ENCODE measurements at places on chromosomes 6 and 20. TPM values are rescaled to one million over a fixed set of nuclear protein-coding genes. Genes with fewer than 3 reads are reported as not detected.

GRCh38 chr20:43971267-43971666, 56.6 kb downstream of the TOX2 start:
- no peak for DNase-seq
- 0 out of 2 replicates have a peak, but pooled peaks cover 9% of the 10 kb centered on the region for H3K4me1 ChIP-seq
- no peaks in the 10 kb centered on the region for H3K36me3 ChIP-seq
- no peak overlapping the region for H3K4me3 ChIP-seq
- H3K27me3 ChIP-seq, result no peaks in the 10 kb centered on the region

Gene MUC22
- total RNA-seq, result not detected

DNA sequence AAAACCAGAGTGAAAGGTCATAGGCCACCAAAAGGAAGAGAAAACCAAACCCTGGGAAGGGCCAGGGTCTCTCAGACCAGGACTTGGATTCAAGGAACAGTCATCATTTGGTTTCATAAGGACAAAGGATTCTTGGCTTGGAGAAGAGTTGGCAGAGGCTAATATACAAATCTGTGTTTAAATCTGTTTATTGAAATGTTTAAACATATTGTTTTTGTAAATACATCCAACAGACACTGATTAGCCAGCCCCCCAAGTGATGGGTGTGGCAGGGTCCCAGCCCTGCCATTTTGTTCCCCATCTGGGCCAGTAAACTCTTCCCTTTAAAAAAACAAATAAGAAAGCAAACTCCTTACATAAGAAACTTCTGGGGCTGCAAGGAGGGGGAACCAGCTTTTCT, 6.1 kb upstream of the ZNF831 start:
- no peak for DNase-seq
- no peak overlapping the region for H3K27ac ChIP-seq
- H3K4me1 ChIP-seq, result no peaks in the 10 kb centered on the region
- no peak overlapping the region for H3K4me3 ChIP-seq
- H3K27me3 ChIP-seq, result peaks cover 6% of the 10 kb centered on the region
- H3K36me3 ChIP-seq, result no peaks in the 10 kb centered on the region

DNA sequence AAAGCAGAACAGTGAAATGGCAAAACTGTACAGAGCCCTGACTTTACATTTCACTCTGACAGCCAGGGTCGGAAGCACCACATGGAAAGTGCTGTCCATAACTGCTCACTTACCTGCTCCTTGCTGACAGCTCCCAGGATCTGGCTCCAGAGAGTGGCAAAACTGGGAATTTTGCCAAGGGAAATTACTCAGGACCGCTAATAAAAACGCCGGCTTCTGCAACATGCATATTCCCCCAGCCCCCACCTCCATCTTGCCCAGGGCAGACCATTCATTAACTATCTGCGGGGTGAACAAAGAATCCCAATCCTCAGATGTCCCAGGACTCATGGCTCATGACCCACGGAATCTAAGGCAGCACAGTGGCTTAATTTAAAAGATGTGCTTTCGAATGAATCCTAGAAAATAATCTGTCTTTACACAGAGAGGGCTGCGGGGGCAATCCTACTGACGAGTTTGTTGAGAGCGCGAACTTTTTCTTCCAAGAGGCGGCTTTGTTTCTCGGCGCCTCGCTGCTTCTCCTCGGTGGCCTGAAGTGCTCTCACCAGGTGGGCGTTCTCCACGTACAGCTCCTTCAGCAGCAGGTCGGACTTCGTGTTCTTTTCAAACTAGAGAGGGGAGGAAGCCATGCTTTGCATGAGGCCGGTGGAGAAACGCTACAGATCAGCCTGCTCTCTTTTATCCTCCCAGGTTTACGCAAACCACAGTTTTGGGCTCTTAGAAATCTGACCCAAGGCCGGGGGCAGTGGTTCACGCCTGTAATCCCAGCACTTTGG, 45.8 kb downstream of the GINS1 start:
- peak; percentile 20 for DNase-seq
- H3K4me1 ChIP-seq, result peaks cover 6% of the 10 kb centered on the region
- no peak overlapping the region for H3K4me3 ChIP-seq
- H3K27me3 ChIP-seq, result no peaks in the 10 kb centered on the region
- peaks cover under 1% of the 10 kb centered on the region for H3K36me3 ChIP-seq

Gene BPI
- not detected for total RNA-seq

Gene TRIM31
- not detected for total RNA-seq

DNA sequence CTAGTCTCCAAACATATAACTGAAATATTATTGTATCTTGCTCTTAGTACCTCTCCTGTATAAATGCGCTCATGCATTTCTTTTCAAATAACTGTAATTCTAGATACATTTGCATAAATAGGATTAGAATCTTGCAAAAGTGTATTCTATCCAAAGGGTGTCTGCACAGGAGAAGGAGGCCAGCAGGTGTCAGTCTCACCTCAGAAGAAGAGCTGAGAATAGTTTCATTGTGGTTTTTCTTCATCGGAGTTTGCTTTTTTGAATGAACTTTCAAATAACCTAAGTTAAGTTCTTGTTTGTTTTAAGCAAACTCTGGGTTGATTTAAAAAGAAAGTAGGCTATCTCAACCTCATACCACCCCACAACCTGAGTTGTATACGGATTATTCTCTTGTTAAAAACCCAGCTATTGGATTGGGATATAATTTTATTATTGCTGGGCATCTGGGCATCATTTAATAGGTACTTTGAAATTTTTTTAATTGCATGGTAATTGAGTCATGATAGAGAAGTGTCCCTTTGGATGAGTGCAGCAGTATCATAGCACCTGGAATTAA, 125.0 kb upstream of the MLIP start:
- H3K4me1 ChIP-seq, result no peaks in the 10 kb centered on the region
- no peak overlapping the region for H3K27ac ChIP-seq
- DNase-seq, result peak; percentile 39
- H3K27me3 ChIP-seq, result 0 out of 2 replicates have a peak, but pooled peaks cover 4% of the 10 kb centered on the region

GRCh38 chr20:58215116-58215515, 13.3 kb downstream of the ANKRD60 start:
- no peak overlapping the region for H3K27ac ChIP-seq
- H3K27me3 ChIP-seq, result no peaks in the 10 kb centered on the region
- H3K36me3 ChIP-seq, result no peaks in the 10 kb centered on the region
- DNase-seq, result no peak
- peaks cover 2% of the 10 kb centered on the region for H3K4me1 ChIP-seq
- no peak overlapping the region for H3K4me3 ChIP-seq

GRCh38 chr20:14609328-14610221, 272.2 kb upstream of the FLRT3 start:
- H3K4me3 ChIP-seq, result no peak overlapping the region
- H3K4me1 ChIP-seq, result no peaks in the 10 kb centered on the region
- no peaks in the 10 kb centered on the region for H3K27me3 ChIP-seq
- H3K36me3 ChIP-seq, result no peaks in the 10 kb centered on the region

DNA sequence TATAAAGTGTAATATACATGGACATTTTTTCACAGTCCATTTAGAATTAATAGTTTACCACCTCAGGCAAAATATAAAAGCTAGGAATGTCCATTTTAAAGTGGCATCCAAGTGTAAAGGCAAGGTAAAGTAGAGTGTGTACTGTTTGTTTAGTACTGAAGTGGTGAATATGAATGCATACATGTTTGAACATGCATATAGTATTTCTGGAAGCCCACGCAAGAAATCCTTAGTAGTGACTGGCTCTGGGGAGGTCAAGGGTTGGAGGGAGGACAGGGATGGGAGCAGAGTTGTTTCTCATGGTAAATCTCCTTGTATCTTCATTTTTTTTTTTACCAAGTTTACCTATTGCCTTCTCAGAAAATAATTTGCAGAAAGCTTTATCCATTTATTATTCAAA, 129.2 kb downstream of the UNC5CL start:
- H3K27ac ChIP-seq, result peak overlapping the region; percentile 85
- H3K27me3 ChIP-seq, result no peaks in the 10 kb centered on the region
- no peak overlapping the region for H3K4me3 ChIP-seq
- H3K36me3 ChIP-seq, result no peaks in the 10 kb centered on the region

GRCh38 chr6:85771925-85772430, 129.3 kb upstream of the SYNCRIP start:
- no peaks in the 10 kb centered on the region for H3K36me3 ChIP-seq
- no peaks in the 10 kb centered on the region for H3K4me1 ChIP-seq
- H3K27ac ChIP-seq, result no peak overlapping the region
- H3K4me3 ChIP-seq, result no peak overlapping the region
- H3K27me3 ChIP-seq, result no peaks in the 10 kb centered on the region
- no peak for DNase-seq

Gene MYLIP
- total RNA-seq, result 12.7 TPM

GRCh38 chr6:143743301-143744166, 65.8 kb downstream of the PHACTR2 start:
- H3K27me3 ChIP-seq, result no peaks in the 10 kb centered on the region
- no peak overlapping the region for H3K4me3 ChIP-seq
- H3K4me1 ChIP-seq, result peaks cover 60% of the 10 kb centered on the region
- H3K27ac ChIP-seq, result peak overlapping the region; percentile 99

- 0 out of 2 replicates have a peak, but pooled peaks cover 2% of the 10 kb centered on the region for H3K4me1 ChIP-seq
- no peak overlapping the region for H3K27ac ChIP-seq
- no peak for DNase-seq
- H3K27me3 ChIP-seq, result peaks cover 14% of the 10 kb centered on the region
- H3K4me3 ChIP-seq, result no peak overlapping the region
Observed at GRCh38 chr20:17227219-17227575, 357 bp downstream of the PCSK2 start.

DNA sequence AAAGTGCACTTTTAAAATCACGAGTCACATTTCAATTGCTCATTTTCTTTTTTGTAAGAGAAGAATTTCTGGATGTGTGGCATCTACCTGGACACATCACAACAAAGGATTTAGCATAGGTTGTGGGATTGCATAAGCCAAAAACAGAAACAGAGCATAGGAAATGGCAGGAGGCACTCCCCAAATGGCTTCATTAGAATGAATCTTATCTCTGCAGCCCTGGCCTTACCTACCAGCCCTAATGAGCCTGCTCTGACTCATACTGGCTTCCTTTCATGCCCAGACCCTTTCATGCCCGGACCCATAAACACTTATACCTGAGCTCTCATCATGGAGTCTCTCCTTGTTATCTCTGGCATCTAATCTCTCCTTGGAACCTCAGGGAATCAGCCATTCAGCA, 23.9 kb upstream of the SPTLC3 start:
- H3K4me3 ChIP-seq, result no peak overlapping the region
- no peak overlapping the region for H3K27ac ChIP-seq
- DNase-seq, result no peak
- no peaks in the 10 kb centered on the region for H3K4me1 ChIP-seq
- H3K27me3 ChIP-seq, result no peaks in the 10 kb centered on the region

Gene EYA2
- 1.9 TPM for total RNA-seq

Gene ESF1
- 26.4 TPM for total RNA-seq

GRCh38 chr6:169766921-169767736, 15.7 kb downstream of the ERMARD start:
- no peaks in the 10 kb centered on the region for H3K4me1 ChIP-seq

Gene TMEM244
- not detected for total RNA-seq

GRCh38 chr20:36273414-36274180, 32.5 kb upstream of the DLGAP4 start:
- no peak overlapping the region for H3K27ac ChIP-seq
- no peak overlapping the region for H3K4me3 ChIP-seq
- no peaks in the 10 kb centered on the region for H3K36me3 ChIP-seq
- H3K4me1 ChIP-seq, result no peaks in the 10 kb centered on the region
- peaks cover 3% of the 10 kb centered on the region for H3K27me3 ChIP-seq
- DNase-seq, result peak; percentile 12

GRCh38 chr6:51139950-51140385, 321.3 kb downstream of the TFAP2B start:
- no peaks in the 10 kb centered on the region for H3K27me3 ChIP-seq
- DNase-seq, result no peak
- H3K4me3 ChIP-seq, result no peak overlapping the region
- H3K4me1 ChIP-seq, result no peaks in the 10 kb centered on the region
- H3K36me3 ChIP-seq, result no peaks in the 10 kb centered on the region
- no peak overlapping the region for H3K27ac ChIP-seq

GRCh38 chr6:91926827-91927226, 1340.0 kb upstream of the MAP3K7 start:
- no peaks in the 10 kb centered on the region for H3K36me3 ChIP-seq
- no peak overlapping the region for H3K27ac ChIP-seq
- H3K4me1 ChIP-seq, result no peaks in the 10 kb centered on the region
- DNase-seq, result no peak
- no peak overlapping the region for H3K4me3 ChIP-seq
- no peaks in the 10 kb centered on the region for H3K27me3 ChIP-seq

Gene HLA-DQA1
- total RNA-seq, result 0.39 TPM

DNA sequence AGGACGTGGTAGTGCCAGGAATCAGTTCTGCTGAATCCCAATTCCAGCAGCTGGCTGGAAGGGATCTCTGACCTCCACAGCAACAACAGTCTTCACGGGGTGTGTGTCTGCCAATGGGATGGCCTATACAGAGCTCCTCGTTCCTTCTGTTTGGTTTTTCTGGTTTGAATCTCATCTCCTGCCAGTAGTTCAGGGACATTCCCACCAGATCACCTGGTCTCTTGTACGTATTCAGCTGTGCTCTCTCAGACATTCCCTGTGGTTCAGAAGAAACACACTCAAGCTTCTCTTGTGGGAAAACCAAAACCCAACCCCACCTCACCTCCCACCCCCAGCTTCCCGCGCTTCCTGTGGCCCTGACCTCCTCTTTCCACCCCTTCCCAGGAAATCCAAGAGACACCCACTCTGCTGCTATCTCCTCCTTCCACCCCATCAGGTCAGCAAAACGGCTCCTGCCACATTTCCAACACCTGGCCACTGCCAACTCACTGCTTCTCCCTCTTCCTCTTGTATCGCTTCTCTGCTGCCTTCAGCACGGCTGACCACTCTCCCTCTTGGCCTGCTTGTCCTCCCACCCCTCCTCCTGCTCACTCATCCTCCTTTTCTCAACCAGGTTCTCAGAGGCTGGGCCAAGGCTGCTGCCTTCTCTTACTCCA, 63.3 kb upstream of the PTGIS start:
- H3K4me1 ChIP-seq, result no peaks in the 10 kb centered on the region
- H3K27ac ChIP-seq, result no peak overlapping the region
- H3K4me3 ChIP-seq, result no peak overlapping the region
- no peaks in the 10 kb centered on the region for H3K27me3 ChIP-seq
- no peak for DNase-seq
- 0 out of 2 replicates have a peak, but pooled peaks cover 5% of the 10 kb centered on the region for H3K36me3 ChIP-seq

DNA sequence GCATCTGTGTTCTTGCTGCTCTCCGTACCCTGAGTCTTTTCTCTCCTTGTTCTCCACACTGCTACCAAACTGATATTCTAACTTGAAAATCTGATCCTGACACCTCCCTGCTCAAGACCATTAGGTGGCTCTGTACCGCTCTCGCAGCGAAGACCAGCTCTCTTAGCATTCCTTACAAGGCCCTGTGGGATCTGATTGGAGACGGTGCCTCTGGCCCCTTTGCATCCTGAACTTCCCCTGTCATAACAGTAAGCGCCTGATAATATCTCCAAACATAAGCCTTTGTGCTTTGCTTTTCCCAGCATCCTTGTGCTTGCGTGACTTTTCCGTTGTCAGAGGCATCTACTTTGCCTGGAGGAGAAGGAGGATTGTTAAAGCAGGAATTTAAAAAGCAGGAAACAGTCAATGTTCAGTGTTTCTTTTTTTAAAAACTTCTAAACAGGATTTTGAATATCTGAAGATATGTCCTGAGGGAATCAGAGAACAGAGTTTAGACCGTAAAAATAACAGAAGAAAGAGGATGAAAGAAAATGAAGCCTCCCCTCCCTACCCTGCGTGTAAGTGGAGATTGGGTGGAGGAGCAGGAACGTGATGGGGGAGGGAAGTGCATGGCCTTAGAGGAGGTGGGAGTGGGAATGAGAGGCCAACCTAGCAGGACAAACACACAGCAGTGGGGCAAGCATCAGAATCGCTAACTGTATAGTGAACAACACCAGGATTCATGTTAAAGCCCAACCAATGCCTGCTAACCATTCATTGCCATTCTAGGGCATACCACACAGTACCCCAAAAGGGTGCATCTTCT, 89.2 kb upstream of the STMND1 start:
- H3K27ac ChIP-seq, result no peak overlapping the region
- H3K27me3 ChIP-seq, result no peaks in the 10 kb centered on the region
- H3K4me1 ChIP-seq, result no peaks in the 10 kb centered on the region
- no peak overlapping the region for H3K4me3 ChIP-seq

GRCh38 chr6:168506460-168506859, 65.5 kb downstream of the SMOC2 start:
- DNase-seq, result no peak
- H3K27ac ChIP-seq, result no peak overlapping the region
- H3K27me3 ChIP-seq, result peaks cover 48% of the 10 kb centered on the region
- no peak overlapping the region for H3K4me3 ChIP-seq
- no peaks in the 10 kb centered on the region for H3K4me1 ChIP-seq
